KBM-7 (cell line): ENCODE measurements at places on chromosomes 7 and 10.

GRCh38 chr7:114048386-114049235, 129.8 kb upstream of the PPP1R3A start:
- peak; percentile 53 for DNase-seq

GRCh38 chr7:107147464-107148393, 21.1 kb upstream of the HBP1 start:
- DNase-seq, result peak; percentile 44

DNA sequence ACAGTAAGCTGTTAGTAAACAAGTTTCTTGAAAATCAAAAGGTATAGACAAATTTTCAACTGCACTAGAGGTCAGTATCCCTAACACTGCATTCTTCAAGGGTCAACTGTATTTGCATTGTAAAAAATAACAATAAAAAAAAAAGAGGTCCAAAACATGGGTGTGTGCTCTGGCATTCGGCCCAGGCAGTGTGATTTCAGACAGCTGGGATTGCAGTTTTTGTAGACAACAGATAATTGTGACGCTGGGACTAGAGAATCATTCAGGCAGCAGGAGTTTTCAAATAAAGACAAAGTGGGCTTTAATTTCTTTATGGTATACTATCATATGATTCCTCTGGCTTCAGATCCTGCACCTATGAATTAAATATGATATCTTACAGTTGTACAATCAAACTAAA, 543.2 kb upstream of the SEMA3D start:
- no peak for DNase-seq

DNA sequence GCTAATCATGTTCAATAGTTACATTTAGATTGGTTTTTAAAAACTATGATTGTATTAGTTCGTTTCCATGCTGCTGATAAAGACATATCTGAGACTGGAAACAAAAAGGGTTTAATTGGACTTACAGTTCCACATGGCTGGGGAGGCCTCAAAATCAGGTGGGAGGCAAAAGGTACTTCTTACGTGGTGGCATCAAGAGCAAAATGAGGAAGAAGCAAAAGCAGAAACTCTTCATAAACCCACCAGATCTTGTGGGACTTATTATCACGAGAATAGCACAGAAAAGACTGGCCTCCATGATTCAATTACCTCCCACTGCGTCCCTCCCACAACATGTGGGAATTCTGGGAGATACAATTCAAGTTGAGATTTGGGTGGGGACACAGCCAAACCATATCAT, 34.1 kb upstream of the CC2D2B start:
- DNase-seq, result no peak

GRCh38 chr10:126950401-126951105, 45.3 kb downstream of the DOCK1 start:
- no peak for DNase-seq

DNA sequence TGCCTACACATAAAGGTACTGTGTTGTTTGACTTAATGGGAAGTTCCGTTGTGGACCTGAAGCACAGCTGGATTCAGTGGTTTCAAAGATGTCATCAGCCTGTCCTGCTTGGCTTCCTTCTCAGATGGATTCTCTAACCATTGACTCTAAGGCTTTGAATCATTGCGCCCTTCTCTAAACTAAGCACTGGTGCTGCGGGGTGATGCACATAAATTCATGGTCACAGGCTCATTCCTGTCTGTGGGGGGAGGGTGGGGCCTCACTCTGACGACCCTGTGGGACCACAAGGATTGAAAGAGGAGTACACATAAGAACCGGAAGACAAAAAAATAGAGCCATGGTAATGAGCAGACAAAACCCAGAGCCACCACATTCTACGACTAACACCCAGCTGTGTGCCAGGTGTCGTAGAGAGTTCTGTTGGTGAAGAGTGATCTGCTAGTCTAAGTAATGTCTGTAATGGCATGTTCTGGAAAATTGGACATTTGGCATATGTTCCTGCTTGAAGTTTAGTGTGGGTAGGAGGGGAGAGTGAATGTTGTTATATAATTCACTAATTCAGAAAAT, 97.3 kb upstream of the YAE1 start:
- no peak for DNase-seq
